Stimulated activated CD8-positive, alpha-beta memory T cell treated with anti-CD3 and anti-CD28 coated beads, Interleukin-7, amount 100 ng/mL, for 24 hours (primary cell): ENCODE measurements at places on chromosomes 4 and X.

- no peak for DNase-seq
These were observed 317 bp downstream of the CMC4 start for GRCh38 chrX:155070663-155070974.

DNA sequence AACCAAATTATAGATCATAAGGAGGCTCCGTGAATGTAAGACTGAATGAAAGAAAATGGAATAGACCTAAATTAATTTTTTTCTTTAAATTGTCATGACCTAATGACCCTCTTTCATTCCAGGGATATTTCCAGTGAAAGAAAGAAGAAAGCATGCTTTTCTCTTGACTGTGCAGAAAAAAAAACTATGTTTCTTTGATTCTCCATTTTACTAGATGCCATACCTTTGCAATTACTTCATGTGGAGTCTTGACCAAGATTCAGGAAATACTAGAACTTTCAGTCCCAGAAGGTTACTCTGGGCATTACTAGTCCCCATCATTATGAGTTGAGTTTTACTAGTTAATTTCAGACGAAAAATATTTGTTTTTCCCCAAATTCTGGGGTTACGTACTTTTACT is 6.4 kb upstream of the COMMD8 start:
- no peak for DNase-seq

GRCh38 chr4:22802876-22803275 is 110.1 kb downstream of the GBA3 start:
- DNase-seq = no peak

DNA sequence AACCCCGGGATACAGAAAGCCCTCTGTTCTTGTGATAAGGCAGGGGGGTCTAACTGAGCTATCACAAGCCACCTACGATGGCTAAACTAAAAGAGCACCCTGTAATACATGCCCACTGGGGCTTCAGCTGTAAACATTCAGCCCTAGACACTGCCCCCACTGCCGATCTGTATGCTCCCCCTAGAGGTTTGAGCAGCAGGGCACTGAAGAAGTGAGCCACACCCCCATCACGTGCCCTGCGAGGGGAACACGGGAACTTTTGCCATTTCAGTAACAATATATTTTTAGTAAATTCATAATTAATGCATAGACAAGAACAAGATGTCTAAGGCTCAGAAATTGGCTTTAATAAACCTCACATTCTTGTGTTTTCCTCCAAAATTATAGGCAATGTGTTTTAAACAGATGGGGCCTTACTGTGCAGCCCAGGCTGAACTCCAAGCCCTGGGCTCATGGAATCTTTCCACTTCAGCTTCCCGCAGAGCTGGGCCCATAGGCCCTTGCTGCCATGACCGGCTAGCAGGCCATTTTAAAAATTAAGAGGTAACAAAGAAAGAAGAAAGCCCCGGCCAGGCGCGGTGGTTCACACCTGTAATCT is 235.3 kb upstream of the SFRP2 start:
- DNase-seq = no peak

DNA sequence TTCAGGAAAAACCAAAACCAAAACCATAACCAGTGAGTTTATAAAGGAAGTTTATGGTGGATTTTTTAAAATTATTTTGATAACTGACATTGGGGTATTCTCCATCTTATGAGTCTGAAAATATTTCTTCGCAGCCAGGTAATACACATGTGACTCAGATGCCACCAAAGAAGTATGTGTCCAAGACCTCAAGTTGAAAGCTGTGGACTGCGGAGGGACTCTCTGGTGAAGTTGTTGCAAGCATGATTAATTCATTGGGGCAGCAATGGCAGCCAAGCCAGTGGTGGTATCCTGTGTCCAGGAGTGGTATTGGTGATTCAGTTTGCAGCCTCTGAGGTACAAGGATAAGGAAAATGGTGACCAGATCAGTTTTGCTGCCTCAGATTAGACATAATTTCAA is 14.0 kb upstream of the ADH5 start:
- no peak for DNase-seq

DNA sequence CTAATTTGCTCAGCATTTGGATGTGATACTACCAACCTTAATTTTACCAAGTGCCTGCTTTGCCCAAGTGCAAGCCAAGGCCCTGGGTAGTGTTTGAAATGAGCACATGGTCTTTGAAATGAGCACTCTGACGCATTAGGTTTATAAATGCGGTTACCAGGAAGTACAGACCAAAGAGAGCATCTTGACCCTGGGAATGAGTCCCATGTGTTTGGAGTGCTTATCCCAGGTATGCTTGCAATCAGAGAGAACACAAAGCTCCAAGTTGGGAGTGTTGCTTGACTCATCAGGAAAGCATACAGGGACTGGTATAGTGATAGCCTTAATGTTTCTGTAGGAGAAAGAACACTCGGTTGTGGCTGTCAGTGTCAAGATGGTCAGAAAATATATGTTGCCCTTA is 203.6 kb upstream of the MAMLD1 start:
- no peak for DNase-seq

GRCh38 chr4:95107004-95107403 is 349.2 kb downstream of the BMPR1B start:
- no peak for DNase-seq

DNA sequence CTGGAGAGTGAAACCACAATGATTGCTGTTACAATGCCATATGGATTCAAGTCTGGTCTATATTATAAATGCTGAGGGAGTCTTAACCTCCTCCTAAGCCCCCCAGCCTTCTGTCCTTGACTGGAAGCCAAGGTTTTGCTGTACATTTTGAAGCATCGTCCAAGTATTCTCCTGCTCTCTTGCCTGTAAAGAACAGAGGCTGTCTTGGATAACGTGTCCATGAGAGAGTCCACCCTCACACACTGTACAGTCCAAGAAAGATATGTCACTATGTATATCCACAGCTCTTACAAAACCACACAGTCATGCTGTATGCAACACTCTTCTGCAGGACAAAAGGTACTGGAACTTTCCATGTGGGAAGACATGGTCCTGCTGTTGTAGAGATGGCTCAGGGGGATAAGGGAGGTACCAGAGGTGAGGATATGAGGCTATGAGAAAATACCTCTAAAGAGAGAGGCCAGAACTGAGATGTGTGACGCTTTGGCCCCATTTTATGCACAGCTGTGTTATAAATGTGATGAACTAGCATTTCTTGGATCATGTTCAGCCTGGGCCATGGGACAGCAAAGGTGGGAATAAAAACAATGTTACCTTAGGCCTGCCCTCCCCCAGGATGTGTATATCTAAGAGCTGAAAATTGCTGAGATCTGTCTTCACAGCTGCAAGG is 678.6 kb downstream of the IQCM start:
- DNase-seq = no peak

DNA sequence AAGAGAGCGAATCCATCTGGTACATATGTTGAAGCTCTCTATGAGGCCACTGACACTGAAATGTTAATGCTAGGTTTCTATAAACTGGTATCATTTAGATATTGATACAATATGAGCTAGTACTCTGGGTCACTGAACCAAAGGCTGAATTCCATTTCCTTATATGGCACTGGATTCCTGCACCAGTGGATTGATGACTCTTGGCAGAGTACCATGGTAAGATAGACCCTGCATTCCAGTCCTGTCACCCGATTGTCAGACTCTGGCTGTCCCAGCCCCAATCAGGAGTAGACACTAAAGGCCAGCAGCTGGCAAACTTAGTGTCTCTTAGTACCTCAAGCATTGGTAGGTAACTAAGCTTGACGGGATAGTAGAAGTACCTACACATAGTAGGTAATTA is 44.0 kb upstream of the EOLA2 start:
- DNase-seq = no peak

GRCh38 chr4:151284534-151285245 is 7.7 kb downstream of the PRSS48 start:
- no peak for DNase-seq
